IMR-90 (cell line): ENCODE measurements at places on chromosomes 1 and 21. TPM values are rescaled to one million over a fixed set of nuclear protein-coding genes. Genes with fewer than 3 reads are reported as not detected.
A peak's percentile ranks its signal among the peaks of the same experiment; 100 is the strongest.

DNA sequence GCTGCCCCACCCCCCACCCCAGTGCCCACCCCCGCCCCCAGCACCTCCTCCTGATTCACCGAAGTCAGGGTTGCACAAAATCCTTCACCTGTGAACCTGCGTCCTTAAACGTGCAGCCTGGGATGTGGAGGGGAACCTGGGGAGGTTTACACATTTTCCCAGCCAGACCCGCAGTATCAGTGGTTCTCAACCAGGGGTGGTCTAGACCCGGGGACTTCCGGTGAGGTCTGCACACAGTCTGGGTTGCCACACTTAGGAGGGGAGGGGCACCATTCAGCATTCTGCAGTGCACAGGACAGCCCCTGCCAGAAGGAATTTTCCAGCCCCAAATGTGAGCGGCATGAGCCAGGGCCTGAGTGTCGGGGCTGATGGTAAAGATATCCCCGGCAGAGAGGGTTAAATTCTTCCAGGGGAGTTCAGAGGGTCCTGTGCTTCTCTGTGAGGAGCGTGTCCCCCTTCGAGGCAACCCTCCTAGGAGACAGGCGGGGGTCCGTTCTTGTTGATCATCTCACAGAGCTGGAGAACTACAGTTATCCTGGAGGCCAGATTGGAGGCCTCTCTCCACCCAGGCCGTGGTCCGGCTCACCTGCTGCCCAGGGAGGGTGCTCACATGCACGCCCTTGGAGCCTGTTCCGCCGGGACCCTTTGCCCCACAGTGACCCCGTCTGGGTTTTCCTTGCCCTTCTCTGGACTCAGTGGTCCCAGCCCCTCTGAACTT is 113.6 kb downstream of the SIK1 start:
- no peaks in the 10 kb centered on the region for H3K4me1 ChIP-seq
- H3K4me3 ChIP-seq = no peak overlapping the region
- no peak overlapping the region for H3K27ac ChIP-seq
- peaks cover 20% of the 10 kb centered on the region for H3K27me3 ChIP-seq
- H3K36me3 ChIP-seq = no peaks in the 10 kb centered on the region

DNA sequence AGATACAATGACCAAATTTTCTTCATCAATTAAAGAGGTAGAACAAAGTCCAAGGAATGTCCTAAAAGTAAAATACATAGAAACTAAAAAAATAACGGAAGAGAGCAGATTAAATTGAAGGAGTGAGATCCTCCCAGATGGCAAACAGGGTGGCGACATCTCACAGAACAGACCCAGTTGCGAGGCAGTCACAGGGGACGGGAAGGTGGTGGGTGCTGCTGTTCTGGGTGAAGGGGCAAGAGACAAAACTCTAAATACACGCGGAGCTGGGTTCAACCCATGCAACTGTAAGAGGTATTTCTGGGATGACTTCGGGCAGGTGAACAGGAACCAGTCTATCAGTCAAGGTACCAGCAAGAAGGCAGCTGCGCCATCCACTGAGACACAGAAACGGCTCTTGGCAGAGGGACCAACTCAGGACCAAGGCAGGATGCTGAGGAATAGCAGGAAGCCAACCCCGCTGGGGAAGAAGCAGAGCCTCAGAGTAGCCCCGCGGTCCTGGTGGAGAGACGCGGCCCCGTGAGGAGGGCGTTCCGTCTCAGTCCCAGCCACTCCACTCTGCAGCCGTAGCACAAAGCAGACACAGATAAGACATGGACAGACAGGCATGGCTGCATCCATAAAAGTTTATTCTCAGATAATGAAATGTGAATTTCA is 32.2 kb downstream of the WDR4 start:
- H3K4me3 ChIP-seq = no peak overlapping the region
- no peak overlapping the region for H3K27ac ChIP-seq
- DNase-seq = no peak

DNA sequence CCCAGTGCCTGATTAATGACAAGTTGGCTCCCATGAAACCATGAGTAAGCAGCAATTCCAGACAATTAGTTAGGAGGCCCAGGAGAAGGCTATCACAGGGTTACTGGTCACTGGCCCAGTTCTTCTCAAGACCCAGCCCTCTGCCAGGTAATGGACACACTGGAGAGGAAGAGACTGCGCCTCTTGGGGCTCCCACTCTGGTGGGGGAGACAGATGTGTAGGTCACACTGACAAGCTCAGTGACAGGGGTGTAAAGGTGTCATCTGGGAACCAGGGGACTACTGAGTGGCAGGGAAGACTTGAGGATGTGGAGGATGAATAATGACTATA is 4.9 kb downstream of the HPCA start:
- no peaks in the 10 kb centered on the region; the same call in 1 of the 2 replicates for H3K36me3 ChIP-seq
- no peak for DNase-seq
- H3K4me3 ChIP-seq = no peak overlapping the region

DNA sequence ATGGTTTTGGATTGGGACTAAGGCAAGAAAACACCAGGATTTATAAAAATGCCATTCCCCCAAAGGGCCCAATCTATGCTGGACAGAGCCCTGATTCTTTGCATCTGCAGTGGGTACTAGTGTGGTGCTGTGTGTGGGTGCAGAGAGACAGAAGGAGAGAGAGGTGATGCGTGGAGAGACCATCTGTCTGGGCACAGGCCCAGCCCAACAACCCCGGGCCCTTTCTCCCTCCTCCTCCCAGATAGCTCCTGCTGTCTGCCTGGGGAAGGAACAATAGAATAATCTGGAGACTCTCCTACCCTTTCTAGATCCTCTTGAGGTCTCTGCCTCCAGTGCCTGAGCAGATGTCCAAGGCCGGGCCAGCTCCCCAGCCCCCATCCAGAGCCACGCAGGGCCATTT is 15.1 kb downstream of the KIAA1614 start:
- no peak overlapping the region for H3K4me3 ChIP-seq
- peaks cover 16% of the 10 kb centered on the region for H3K4me1 ChIP-seq
- no peaks in the 10 kb centered on the region for H3K27me3 ChIP-seq
- peaks cover 9% of the 10 kb centered on the region; the same call in 1 of the 2 replicates for H3K36me3 ChIP-seq

GRCh38 chr1:211133393-211133835 is 534 bp downstream of the KCNH1 start:
- peaks cover 8% of the 10 kb centered on the region for H3K27me3 ChIP-seq
- H3K4me1 ChIP-seq = no peaks in the 10 kb centered on the region
- H3K4me3 ChIP-seq = peak overlapping the region; percentile 58

DPT gene
- not detected in 2 replicates for total RNA-seq

DNA sequence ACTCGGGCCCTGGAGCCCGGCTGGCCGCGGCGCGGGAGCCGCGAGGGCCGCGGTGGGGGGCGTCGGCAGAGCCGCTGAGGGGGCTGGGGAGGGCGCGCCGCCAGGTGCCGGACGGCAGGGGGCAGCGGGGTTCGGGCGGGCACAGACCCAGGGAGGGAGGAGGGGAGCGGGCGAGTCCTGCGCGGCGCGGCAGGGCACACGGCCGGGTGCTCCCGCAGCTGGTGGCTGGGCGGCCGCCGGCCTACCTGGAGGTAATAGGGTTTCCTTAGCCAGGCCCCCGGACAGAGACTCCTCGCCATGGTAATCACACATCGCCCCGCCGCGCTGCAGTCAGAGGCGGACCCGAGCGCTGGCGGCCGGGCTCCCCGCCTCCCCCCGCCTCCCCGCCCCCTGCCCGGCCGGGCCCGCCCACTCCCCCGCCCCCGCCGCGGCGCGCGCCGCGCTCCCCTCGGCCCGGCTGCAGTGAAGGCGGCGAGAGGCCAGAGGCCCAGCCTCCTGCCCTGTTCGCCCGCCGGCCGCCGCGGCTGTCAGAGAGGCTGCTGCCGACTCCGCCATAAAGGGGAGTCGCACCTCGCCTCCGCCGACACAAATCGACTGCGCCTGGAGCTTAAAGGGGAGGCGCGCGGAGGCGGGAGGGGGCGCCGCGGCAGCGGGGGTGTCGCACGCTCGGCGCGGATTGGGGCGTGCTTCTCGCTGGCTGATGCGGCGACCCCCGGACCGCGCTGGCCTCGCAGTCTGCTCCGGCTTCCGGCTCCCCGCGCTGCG is at the start of gene DIPK1A:
DIPK1A (minus strand) TSS at position 332 of the 765 bp plus-strand sequence; CDS start at position 299, 33 bp downstream.
- H3K27me3 ChIP-seq = no peaks in the 10 kb centered on the region; the same call in 1 of the 2 replicates
- DNase-seq = peak; percentile 70
- H3K27ac ChIP-seq = peak within 1 kb of the TSS; percentile 98
- peak within 1 kb of the TSS; percentile 97 for H3K4me3 ChIP-seq

DNA sequence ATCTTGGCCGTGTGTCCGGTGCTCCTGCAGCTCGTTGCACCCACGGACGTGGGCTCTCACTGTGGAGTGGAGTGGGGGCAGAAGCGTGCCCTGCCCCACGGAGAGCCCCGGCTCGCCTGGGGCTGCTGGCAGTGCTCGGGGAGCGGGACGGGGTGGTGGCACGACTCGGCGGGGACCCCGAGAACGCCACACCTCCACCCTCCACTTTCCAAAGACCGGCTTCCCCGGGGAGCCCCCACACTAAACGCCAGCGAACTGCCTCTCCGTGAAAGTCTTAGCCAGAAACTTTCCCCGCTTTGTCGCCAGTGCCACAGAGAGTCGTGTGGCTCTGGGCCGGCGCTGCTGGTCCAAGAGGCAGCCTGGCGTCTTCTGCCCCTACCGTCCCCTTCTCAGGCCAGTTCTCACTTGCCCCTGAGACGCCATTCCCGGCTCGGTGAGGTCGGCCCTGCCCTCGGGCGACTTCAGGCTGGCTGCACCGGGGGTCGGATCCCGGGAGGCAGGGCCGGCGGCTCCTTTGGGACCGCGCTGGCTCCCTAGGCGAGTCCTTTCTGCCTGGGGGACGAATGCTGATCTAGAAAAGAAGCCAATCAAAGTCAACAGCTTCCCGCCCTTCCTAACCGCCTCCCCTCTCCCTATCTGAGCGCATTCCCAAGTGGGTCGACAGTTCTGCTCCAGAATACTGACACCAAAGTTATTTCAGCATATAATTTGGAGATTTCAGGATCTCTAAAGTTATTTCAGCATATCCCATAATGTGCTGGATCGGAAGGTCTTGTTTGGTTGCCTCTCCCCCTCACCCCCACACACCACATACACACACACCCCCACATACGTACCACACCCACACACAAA is 2.6 kb upstream of the SAMD13 start:
- H3K4me1 ChIP-seq = peaks cover 17% of the 10 kb centered on the region
- H3K27me3 ChIP-seq = no peaks in the 10 kb centered on the region
- DNase-seq = no peak
- peak overlapping the region; percentile 82 for H3K4me3 ChIP-seq

MNDA gene
- not detected in 2 replicates for total RNA-seq

DNA sequence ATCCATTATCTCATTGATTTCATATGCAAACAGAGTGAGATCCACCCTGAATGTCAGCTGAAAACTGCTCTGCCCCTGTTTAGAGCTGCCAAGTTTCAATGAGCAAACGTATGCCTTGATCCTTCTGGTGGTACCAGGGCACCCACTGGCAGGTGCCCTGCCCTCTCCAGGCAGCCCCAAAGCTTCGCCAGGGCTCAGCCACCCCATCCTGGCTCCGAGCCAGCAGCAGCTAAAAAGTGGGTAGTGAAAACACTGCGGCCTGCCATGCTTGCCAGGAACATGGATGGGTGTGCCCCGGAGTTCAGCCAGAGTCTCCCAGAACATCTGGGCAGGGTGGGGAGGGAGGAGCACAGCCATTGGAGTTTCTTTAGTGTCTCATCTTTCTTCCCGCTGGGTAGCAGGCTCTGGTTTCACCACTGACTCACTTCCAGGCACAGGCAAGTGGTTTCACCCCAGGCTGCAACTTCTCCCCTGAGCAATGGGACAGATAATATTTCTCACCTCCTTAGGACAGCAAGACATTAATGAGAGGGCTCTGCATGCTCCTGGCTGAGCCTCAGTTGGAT is 8.1 kb upstream of the LMX1A start:
- H3K27ac ChIP-seq = no peak overlapping the region
- no peaks in the 10 kb centered on the region for H3K4me1 ChIP-seq
- no peak overlapping the region for H3K4me3 ChIP-seq
- H3K27me3 ChIP-seq = no peaks in the 10 kb centered on the region; the same call in 1 of the 2 replicates
- DNase-seq = no peak

SLFNL1 gene
- under 0.01 TPM in 2 replicates for total RNA-seq

GRCh38 chr21:28614791-28615190 is 377.9 kb downstream of the LTN1 start:
- no peak for DNase-seq
- H3K4me1 ChIP-seq = no peaks in the 10 kb centered on the region; the same call in 1 of the 2 replicates
- no peaks in the 10 kb centered on the region for H3K27me3 ChIP-seq
- no peak overlapping the region for H3K4me3 ChIP-seq
- H3K36me3 ChIP-seq = no peaks in the 10 kb centered on the region

COL8A2 gene
- 0.54 and 0.56 TPM in 2 replicates for total RNA-seq

LENEP gene
- total RNA-seq = not detected in 2 replicates

DNA sequence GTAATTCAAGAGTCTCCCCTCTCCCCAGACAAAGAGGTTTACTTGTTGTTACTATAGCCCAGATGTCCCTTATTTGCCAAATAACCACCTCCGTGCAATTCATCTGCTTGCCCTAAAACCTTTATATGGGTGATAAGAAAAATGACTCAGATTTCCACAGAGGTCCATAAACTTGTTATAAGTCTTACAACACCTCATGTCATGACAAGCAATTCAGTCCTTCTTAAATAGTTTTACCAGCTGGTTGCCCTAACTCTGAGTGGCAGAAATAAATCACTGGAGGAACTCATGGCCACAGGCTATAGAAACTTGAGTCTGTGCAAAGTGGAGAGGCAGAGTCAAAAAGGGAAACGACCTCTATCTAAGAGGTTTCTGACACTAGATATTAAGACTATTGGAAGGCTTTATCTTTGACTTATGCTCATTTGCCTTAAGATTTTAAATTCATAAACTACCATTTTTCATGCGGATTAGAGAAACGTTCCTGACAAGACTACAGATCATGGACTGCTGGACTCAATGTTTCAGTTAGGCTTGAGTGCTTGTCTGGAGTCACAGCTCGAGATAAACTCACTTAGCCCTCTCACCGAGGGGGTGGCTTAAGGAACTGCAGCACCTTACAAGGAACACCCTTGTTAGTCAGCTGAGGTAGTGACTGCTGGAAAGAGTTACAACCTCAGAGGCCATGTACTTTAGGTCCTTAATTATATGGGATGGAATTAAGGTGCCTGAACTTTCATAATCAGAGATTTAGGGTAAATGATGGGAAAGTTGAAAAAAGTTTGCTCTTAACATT is 662.5 kb upstream of the USP24 start:
- peaks cover 3% of the 10 kb centered on the region for H3K27me3 ChIP-seq
- H3K36me3 ChIP-seq = no peaks in the 10 kb centered on the region
- no peak overlapping the region for H3K4me3 ChIP-seq
- H3K27ac ChIP-seq = 0 out of 2 replicates have a peak overlapping the region, but pooled peaks have one; percentile 37

- no peaks in the 10 kb centered on the region for H3K36me3 ChIP-seq
- H3K4me1 ChIP-seq = no peaks in the 10 kb centered on the region
- no peak for DNase-seq
Measured at GRCh38 chr1:119410961-119411360, 4.0 kb upstream of the HSD3B2 start.

ZNF687 gene
- total RNA-seq = 5.7 and 6.4 TPM in 2 replicates

AMY1A gene
- total RNA-seq = not detected in 2 replicates

GRCh38 chr1:235954306-235955283 is 87.9 kb upstream of the LYST start:
- H3K36me3 ChIP-seq = no peaks in the 10 kb centered on the region
- no peak overlapping the region for H3K4me3 ChIP-seq
- peaks cover 1% of the 10 kb centered on the region; the same call in 1 of the 2 replicates for H3K27me3 ChIP-seq
- H3K4me1 ChIP-seq = peaks cover 12% of the 10 kb centered on the region
- no peak overlapping the region for H3K27ac ChIP-seq

C8A gene
- total RNA-seq = not detected in 2 replicates
